EL (cell line): ENCODE measurements at places on chromosomes 2 and 18.

- DNase-seq, result peak; percentile 28
Observed at GRCh38 chr2:132668189-132668823, 1.7 kb downstream of the LYPD1 start.

DNA sequence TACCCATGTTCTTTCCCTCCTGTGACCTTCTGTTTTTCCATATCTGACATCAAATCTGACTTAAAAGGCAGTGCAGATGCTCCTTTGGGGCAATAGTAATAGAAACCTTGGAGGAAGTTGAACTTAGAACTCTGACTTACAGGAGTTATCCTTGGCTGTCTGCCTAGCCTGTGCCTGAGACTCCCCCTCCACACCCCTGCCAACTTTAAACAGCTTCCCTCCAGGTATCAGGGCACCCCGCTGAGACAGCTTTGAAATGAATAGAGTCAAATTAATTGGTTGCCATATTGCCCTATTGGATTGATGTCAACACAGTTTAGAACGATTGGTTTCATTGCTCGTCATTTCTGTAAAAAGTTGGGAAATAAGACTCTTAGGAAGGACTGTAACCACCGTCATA is 322.0 kb downstream of the PRKCE start:
- no peak for DNase-seq

DNA sequence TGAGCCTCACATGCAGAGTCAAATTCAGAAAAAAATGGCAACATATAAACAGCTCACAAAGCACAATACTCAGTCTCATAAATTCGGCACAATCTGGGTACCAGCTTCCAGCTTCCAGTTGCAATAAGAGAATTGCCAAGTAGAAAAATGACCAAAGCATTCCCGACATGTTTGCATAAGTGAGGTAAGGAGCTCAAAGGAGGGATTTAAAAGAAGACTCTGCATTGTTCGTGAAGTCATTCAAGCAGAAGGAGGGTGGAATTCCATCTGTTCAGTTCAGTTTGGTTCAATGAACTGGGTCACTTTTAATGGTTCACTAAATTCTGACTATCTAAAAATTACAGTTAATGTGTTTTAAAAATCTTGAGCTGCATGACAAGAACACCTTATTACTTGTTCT is 106.7 kb upstream of the KLHL14 start:
- no peak for DNase-seq

DNA sequence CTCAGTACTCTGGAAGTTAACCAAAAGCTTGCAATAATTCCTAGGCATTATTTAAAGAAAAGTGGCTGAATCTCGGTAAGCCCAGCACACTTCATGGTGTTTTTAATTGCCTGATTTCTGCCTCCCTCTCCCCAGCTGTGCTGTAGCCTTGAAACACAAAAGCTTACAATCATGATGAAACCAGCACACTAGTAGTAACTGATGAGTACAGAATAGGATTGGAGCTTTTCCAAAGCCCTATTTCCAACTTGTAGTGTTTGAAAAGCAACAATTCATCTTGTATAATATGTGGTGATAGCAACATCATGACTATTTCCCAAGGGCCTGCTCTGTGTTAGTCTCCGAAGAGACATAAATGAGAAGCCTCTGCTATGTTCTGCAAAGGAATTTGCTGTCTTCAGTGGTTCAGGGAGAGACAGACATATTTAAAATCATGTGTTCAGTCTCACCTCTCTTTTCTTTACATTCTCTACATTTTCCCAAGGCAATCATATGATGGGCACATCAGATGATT is 1015.0 kb downstream of the BCL11A start:
- no peak for DNase-seq

- DNase-seq, result no peak
Observed at GRCh38 chr2:71853858-71854257, 293.8 kb downstream of the CYP26B1 start.

GRCh38 chr2:237269138-237269875 is 144.7 kb downstream of the COL6A3 start:
- no peak for DNase-seq

DNA sequence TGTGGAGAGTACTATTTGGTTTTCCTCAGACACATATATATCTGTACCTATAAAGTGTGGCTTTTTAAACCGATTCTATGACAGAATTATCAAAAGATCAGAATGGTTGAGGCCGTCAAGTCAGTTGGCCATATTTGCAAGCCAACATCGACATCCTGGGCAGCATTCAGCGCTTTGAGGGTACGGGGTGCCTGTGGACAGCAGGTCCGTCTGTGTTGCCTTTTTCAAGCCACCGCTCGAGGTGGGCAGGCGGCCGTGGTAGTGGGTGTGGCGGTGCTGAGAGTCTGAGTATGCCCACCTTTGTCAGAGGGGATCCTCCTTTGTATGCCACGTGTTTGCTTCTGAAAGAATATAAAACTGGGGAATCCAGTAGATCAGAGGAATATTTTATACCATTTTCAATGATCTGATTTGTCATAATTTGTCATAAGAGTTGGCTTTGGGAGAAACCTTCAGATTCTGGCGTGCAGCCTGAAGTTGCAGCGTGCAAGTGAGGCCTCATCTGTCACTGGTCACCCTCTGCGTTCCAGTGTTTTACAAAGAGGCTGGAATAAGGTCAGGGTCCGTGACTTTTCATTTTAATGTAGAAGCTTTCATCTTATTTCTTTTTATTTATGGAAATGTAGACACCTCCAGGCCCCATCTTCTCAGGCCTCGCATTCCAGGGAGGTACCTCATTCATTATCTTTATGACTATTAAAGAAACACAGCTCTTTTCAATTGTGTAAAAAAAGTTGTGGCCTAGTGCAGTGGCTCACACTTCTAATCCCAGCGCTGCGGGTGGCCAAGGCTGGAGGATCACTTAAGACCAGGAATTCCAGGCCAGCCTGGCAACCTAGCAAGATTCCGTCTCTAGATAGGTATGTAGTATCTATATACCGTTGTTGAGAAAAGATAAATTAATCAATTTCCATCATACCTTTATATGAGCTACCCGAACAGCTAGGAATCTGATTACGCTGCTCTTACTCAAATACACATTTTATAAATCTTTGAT is 37.8 kb upstream of the RBM44 start:
- DNase-seq, result no peak

DNA sequence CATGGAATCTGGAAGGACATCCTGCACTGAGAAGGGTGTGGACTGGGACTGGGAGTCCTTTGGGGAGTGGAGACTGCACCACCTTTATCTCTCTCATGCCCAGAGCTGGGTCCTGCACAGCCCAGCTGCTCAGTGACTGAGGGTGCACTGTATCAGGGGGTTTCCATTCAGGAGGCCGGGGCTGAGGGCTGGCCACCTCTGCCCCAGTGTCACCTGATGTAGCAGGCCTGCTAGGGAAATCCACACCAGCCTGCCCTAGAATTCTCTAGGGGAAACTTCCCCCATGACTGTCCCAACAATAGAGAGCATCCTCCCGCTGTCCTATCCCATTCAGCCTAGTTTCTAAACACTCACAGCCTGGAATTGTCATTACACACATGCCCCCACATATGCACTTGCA is 116.7 kb downstream of the CTIF start:
- no peak for DNase-seq

- DNase-seq, result no peak
Observed at GRCh38 chr2:208360259-208361076, 46.1 kb upstream of the PTH2R start.

DNA sequence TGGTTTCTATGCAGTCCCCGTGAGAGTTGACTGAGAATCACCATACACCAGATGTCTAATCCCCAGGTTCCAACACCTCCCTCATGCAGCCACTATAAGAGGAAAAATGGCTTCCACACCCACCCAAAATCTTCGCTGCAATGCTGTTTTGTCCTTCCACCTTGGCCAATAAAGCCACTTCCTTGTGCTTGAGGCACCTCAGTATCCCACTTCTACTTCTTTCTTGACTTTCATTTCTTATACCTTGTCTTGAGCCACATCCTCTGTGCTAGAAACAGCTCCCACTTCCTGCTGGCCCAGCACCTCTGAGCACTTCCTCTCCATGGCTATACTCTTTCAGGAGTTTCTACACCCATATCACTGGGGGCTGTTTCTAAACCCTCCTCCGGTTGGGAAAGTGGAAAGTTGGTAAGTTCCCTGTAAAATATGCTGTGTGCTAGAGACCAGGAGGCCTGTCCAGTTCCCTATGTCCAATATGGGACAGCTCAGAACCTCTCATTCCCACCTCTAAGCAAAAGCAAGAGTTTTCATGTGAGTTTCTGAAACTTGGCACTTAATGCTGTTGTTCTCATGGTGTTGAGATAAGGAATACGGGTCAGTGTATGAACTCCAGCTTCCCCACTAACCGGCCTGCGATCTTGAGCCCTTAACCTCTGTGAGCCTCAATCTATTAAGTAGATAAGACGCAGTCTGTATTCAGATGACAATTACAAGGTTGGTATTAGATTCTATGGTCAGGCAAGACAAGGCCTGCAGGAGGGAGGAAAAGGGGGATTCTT is 209.1 kb upstream of the ID2 start:
- DNase-seq, result no peak

GRCh38 chr2:113056521-113056920 is 2.5 kb upstream of the IL36RN start:
- DNase-seq, result no peak

DNA sequence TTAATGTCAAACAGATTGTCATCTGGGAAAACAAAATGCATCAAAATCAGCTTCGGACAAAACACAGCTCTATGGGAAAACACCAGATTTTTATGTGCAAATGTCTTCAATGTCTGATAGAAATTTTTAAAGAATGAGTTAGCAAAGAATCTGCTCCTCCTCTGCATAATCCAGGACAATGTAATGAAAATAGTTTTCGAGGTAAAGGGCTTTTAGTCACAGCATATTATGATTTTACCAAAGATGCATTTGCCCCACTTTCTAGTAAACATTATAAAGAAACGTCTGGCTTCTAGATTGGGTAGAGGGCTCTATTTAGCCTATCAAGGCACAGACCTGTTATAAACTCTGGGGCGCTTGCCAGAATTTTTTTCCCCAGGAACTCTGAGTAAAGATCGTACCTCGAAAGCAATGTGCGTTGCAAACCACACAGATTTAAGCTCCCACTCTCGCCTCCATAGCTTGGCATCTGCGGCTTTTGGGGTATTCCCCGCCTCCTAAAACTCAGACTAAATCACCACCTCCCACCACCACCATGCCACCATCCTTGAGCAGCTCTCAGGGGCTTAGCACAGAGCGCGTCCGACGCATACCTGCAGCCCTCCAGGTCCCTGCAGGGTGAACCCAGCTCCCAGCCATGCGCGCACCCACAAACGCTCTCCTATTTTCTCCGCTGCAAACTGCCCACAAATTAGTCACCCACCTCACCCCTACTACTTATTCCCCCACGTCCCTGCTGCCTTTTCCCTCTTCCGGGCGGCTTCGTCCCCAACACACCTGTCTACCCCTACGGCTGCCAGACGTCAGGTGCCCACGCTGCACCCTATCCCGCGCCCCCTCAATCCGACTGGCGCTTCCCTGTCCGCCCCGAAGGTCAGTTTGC is 829 bp downstream of the ACVR1C start:
- peak; percentile 31 for DNase-seq

GRCh38 chr2:65877331-65878010 is 445.1 kb upstream of the SPRED2 start:
- DNase-seq, result peak; percentile 50

- DNase-seq, result no peak
Observed at GRCh38 chr2:88450186-88450585, 2.3 kb downstream of the FOXI3 start.

GRCh38 chr2:229901819-229902218 is 20.0 kb downstream of the TRIP12 start:
- DNase-seq, result peak; percentile 86

GRCh38 chr2:144225076-144225475 is 294.8 kb downstream of the ZEB2 start:
- no peak for DNase-seq

- DNase-seq, result no peak
Observed at GRCh38 chr18:37282386-37283037, 283.1 kb downstream of the CELF4 start.

- no peak for DNase-seq
Observed at GRCh38 chr2:202716953-202717597, 82.3 kb downstream of the FAM117B start.

GRCh38 chr2:162113088-162113775 is 38.8 kb downstream of the GCG start:
- no peak for DNase-seq

GRCh38 chr2:232400256-232401015 is 6.2 kb upstream of the ALPG start:
- no peak for DNase-seq

- no peak for DNase-seq
Observed at GRCh38 chr2:109154226-109154625, 25.2 kb downstream of the SH3RF3 start.

- no peak for DNase-seq
Observed at GRCh38 chr2:11387100-11387390, 42.6 kb upstream of the ROCK2 start.

DNA sequence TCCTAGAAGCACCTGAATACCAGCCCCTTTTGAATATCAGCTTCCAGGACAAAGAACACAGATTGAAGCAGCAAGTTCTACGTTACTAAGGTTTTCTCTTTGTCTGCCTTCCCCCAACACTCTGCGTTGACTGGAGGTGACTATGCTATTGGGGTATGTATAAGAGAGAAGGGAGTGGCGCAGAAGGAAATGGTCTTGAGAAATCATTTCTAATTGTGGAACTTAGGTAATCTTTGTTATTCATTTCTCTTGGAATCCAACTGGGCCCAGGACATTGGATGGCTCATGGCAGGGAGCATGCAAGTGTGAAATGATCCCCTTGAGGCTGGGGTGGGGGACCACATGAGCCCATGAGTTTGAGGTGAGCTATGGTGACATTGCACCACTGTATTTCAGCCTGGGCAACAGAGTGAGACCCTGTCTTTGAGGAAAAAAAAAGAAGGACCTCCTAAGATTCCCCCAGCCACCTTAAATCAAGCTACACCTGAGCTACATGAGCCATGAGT is 29.7 kb downstream of the XDH start:
- DNase-seq, result peak; percentile 91

- no peak for DNase-seq
Observed at GRCh38 chr2:190575263-190575662, 40.7 kb upstream of the NEMP2 start.

DNA sequence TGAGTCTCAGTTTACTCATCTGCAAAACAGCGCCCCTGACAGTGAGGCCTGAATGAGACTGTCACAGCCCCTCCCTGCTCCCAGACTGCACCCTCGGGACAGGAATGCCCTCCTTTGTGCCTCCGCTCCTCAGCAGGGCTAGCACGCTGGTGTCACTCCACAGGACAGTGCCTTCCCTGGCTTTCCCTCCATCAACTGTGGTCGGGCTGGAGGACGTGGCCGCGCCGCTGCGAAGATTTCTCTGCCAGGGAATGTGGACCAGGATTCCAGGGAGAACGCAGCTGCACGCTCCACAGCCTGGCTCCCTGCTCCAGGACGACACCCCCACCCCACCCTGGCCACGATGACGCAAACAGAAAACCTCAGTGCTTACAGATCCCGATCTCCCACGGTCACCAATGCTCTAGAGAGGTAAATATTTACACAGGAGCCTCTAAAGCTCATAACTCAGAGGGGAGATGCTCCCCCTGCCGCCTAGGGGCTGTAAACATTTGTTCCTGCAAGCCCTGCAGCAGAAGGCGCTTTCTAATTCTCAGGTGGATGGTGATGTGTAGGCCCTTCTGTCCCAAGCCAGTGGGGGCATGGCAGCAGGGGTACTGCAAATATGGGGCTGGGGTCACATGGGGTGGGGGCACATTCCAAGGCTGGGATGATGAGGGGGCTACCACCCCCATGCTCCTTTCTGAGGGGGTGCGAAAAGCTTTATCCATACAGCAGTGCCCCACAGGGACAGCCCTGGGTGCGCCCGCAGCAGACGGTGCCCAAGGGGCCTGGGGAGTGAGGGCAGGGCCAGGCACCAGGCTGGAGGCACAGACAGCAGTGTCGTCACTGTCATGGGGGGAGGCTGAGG is 12.4 kb downstream of the HS6ST1 start:
- peak; percentile 93 for DNase-seq
